ENCODE measurements at places on chromosomes 1 and 21.

- DNase-seq: no peak
Observed at GRCh38 chr1:195899762-195900352, 708.4 kb downstream of the KCNT2 start.

DNA sequence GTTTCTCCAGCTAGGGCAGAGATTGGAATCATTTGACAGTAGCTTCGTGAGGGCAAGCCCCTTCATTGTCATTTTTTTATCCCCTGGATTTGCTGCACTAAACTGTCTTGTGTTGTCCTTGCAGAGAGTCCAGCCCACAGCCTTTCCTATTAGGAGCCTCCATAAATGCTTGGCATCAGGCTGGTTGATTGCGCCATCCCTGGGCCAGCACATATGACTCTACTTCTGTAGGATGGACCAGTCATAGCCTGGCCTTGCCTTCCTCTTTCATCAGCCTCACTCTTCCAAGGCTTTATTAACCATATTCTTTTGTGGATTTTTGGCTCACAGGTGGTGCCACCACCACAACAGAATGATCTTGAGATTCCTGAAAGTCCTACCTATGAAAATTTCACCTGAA lies 31.4 kb downstream of the LY9 start:
- DNase-seq: no peak

DNA sequence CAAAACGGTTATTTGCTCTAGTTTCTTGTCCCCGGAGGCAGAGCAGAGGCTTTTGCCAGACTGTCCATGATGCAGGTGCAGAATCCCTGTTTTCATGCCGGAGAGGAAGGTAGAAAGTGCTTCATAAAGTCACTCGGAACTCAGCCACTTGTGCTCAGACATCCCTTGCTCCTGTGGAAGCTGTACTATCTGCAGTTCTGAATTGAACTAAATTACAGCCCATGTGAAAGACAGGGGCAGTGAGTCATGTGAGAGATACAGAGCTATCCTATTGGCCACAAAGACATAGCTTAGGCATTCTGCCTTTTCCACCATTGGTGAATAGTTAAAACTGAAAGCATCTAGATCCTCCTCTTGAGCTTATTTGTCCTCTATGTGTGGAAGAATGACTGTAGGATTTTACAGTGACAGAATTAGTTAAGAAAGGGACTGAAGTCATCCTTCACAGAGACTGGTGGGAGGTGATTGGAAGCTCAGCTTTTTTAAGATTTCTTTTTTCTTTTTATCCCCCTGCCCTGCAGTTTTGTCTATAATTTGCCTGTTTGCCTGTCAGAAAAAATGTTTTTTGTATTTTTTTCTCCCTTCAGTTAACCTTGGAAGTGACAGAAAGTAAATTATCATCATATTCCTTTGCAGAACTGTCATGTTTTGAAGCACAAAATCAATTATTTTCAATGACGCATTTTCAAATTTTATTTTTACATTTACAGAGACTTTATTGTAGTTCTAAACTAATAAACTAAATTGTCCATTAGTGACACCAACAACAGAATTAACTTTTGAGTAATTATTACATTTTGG lies 298.6 kb downstream of the PTPRC start:
- peak; percentile 76 for DNase-seq

DNA sequence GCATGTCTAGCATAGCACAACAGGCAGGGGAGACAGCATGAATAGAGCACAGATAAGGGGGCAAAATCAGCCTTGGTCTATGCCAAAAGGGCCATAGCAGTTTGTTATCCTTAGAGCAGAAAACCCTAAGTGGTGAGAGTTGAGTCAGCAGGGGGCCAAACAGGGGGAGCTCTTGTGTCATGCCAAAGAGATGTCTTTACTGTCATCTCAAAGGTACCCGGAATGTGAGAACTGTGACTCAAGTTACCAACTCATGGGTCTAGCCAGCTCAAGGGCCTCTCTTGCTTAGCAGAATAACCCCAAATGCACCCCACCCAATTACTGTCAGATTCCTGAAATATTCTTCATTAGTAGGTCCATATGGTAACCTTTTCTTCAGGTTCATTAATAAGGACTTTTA lies 45.9 kb upstream of the NRDC start:
- no peak for DNase-seq

- no peak for DNase-seq
Observed at GRCh38 chr21:31650930-31651329, 8.6 kb upstream of the SOD1 start.

- no peak for DNase-seq
Observed at GRCh38 chr1:189513091-189513490, 964.6 kb downstream of the BRINP3 start.

DNA sequence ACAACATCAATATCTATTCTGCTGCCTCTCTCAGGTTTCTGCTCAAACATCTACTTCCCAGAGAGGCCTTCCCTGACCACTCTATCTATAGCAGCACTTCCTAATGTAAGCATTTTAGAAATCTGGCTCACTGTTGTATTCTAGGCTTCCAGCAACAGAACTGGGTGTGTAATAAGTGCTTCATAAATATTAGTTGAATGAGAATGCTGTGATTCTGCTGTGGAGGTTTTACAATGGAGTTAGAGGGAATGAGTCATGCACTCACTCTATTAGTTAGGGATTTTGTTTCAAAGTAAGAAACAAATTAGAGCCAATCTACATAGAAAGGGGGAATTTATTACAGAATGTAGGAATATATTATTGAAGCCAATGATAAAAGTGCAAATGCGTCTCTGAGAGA lies 38.6 kb upstream of the SLC35F3 start:
- no peak for DNase-seq

DNA sequence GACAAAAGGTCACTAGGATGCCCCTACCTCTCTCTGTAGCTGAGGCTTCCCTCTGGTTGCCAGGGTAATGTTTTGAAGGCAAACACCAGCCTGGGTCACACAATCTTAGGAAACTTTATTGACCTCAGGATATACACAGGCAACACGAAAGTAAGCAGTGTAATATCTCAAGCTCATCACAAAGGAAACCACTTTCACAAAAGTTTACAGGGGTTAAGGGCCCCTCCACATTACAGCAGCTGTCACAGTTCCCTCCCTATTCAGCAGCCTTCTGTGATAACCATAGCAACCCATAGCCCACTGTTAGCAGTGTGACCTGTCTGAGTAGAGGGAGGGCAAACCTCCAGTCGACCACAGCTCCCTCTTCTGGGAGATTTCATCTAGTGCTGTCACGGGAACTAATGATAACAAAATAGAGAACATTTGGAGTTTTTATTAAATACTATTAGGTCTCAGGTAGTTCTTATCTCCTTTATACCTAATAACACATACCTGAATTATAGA lies 149.8 kb downstream of the PTPRC start:
- DNase-seq: no peak

DNA sequence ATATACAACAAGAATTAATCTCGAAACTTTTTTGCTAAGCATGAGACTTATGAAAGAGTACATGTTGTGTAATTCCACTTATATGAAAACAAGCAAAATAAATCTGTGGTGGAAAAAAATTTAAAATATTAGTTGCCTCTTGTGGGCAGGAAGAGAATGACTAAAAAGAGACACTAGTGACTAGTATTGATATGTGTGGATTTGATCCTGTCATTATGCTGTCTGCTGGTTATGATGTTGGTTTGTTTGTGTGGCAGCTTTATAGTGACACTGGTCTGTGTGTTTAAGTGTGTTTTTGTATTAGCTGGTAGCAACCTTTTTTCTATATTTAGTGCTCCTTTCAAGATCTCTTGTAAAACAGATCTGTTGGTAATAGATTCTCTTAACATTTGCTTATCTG lies 267.8 kb upstream of the NRIP1 start:
- DNase-seq: no peak

DNA sequence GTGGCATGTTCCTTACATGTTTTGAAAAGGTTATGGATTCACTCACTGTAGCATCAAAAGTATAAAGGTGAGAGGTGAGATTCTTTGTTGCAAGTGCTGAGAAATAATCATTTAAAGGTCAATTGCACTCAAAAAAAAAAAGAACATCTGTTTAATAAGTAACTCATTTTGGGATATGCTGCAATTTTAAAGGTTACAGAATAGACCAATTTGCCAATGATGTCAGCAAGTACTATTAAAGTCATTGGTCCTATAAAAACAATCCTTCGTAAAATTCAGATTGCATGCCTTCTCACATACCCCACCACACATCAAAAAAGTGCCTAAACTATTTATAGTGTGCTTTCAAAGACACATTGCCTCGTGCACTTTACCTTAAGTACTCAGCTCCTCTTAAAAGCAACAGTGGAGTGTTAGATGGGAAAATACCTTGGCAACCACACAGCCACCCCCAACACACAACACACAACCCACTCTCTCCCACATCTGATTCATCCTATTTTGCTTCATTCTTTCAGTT lies 218.2 kb upstream of the ADGRL2 start:
- no peak for DNase-seq

DNA sequence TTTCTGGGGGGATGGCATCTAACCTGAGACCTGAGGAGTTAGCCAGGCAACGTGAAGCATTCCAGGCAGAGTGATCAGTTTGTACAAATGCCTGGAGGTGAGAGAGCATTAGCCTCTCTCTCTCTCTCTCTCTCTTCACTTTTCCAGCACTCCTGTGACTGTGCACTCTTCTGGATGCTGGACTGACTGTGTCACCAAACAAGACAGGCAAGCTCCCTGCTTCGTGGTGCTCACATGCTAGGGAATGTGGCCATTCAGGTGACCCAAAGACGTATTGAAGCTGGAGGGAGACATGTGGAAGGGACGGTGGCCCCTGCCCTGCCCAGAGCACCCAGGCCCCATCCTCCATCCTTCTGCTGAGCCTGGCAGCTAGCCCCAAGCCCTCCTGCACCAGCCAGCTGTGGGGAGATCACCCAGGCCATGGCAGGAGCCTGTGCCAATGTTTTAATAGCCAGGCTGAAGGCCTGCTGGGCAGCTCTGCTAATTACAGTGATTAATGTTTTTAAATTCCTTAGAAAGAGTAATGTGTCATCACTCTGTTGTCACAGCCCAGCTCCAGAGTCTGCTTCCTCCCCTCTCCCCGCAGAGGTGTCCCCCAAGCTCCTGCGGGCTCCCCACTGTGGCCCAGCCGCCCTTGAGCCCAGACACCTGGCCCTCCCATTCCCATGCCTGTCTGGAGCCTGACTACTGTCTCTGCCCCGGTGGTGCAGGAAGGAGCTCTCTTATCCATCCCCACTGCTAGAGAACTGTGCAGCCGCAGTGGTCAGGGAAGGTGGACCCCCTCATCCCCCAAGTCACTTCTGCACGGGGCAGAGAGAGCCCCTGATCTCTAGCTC lies 48.9 kb downstream of the UBIAD1 start:
- DNase-seq: no peak

DNA sequence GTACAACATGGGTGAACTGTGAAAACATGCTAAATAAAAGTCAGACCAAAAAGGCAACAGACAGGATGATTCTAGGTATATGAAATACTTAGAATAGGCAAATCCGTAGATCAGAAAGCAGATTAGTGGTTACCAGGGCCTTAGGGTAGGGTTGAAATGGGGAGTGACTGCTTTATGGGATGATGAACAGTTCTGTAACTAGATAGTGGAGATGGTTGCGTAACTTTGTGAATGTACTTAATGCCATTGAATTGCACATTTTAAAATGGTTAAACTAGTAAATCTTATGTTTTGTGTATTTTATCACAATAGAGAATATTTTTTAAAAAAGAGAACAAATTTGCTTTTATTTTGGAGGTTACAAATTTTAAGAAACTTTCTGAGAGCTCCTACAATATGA lies 17.4 kb downstream of the ZNF326 start:
- no peak for DNase-seq

DNA sequence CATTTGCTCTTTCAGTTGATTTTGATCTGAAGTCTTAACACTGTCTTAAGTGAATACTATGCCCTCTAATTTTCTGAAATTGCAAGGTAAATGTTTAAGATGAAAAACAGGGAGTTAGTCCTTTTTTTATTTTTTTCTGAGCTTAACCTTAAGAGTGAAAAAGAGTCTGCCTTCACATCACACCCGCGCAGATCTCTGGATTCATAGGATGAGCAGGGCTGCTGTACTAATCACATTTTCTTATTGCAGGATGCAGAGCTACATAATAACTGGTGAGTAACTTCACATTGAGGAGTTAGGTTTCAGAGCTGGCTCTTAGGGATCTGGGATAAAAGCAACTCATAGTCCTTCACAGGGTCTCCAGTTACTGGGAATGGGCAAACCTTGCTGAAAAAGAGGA lies 188.7 kb upstream of the ATP1B1 start:
- no peak for DNase-seq

DNA sequence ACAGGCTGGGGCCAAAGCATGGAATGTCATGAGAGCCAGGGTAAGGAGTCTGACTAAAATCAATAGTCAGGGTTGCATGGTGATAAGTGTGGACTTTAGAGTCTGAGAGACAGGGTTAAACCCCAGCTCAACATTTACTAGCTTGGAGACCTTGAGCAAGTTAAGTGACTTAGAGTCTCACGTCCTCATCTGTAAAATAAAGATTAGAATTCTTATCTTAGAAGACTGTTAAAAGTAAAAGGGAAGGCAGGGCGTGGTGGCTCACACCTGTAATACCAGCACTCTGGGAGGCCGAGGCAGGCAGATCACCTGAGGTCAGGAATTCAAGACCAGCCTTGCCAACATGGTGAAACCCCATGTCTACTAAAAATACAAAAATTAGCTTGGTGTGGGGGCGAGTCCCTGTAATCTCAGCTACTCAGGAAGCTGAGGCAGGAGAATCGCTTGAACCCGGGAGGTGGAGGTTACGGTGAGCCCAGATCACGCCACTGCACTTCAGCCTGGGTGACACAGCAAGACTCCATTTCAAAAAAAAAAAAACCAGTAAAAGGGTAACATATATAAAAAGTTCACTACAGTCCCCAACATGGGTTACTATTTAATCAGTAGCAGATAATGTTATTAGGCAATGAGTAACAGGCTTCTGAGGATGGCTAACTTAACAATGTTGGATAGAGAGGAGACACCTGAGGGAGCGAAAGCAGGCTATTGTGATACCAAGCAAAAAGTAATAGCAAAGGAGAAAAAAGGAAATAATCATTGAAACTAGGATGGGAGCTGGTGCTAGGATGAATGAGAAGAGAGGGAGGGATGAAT lies 20.8 kb downstream of the TMCO1 start:
- DNase-seq: no peak

- peak; percentile 82 for DNase-seq
Observed at GRCh38 chr21:26140164-26140579, 30.4 kb downstream of the APP start.

- no peak for DNase-seq
Observed at GRCh38 chr1:46003315-46003714, 129.1 kb downstream of the PIK3R3 start.

Measured in brain pericyte (primary cell).